Large intestine (tissue), 12 donors: ENCODE measurements at places on chromosomes 7 and 10. TPM values are rescaled to one million over a fixed set of nuclear protein-coding genes. Genes with fewer than 3 reads are reported as not detected.
A peak's percentile ranks its signal among the peaks of the same experiment; 100 is the strongest.

Gene LHFPL3
- polyA plus RNA-seq, result 8.4 TPM

Gene CACNB2
- 8.2 TPM for polyA plus RNA-seq

GRCh38 chr7:5599543-5600200 lies 176.0 kb upstream of the TNRC18 start:
- no peak overlapping the region for H3K4me3 ChIP-seq
- H3K36me3 ChIP-seq, result peaks cover 13% of the 10 kb centered on the region
- DNase-seq, result no peak
- H3K27ac ChIP-seq, result no peak overlapping the region

- H3K4me1 ChIP-seq, result no peaks in the 10 kb centered on the region
- DNase-seq, result no peak
- H3K27me3 ChIP-seq, result peaks cover 9% of the 10 kb centered on the region
- no peak overlapping the region for H3K27ac ChIP-seq
- no peak overlapping the region for H3K4me3 ChIP-seq
Observed at GRCh38 chr7:106968160-106968559, 76.3 kb upstream of the PRKAR2B start.

DNA sequence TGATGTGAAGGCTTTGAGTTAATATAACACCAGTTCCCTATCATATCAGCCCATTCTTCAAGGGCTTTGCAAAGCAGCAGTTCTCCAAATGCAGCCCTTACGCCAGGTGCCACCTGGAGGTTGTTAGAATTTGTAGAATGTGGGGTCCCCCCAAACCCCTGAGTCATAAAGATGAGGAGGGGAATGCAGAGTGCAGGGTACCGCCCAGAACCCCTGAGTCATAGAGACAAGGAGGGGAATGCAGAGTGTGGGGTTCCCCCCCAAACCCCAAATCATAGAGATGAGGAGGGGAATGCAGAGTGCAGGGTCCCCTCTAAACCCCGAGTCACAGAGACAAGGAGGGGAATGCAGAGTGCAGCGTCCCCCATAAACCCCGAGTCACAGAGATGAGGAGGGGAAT lies 605.8 kb downstream of the PTPRN2 start:
- DNase-seq, result no peak
- no peaks in the 10 kb centered on the region for H3K27me3 ChIP-seq
- no peaks in the 10 kb centered on the region for H3K4me1 ChIP-seq
- no peak overlapping the region for H3K27ac ChIP-seq
- H3K36me3 ChIP-seq, result no peaks in the 10 kb centered on the region
- no peak overlapping the region for H3K4me3 ChIP-seq

DNA sequence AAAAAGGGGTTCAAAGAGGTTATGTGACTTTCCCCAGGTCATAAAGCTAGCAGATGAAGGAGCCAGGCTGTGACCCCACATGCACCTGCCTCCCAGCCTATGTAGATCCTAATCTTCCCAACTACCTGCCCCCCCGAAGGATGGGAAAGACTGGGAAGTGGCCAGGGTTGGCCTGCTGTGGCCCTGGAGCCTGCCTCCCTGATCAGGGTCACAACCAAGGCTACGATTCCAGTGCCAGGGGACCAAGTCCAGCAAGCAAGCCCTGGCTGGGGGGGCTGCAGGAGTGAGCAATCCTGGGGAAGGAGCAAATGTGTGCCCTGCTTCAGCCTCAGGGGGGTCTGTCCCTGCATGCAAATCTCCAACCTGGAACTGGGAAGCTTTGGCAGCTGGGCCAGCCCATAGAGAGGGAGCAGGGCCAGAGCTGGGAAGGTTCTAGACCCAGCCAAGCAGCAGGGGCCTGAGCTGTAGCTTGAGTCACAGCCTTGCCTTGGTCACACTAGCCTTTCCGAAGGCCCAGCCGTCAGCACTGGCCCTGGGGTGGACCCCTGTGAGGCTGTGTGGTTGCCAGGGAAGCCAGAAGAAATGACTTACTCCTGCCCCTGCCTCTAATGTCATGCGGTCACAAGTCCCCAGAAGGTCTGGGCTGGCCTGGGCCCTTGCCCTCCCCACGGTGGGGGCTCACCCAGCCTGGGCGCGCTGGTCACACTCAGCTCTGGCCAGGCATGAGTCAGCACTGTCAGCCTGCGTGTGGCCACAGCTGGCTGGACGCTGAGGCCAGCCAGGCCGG lies 96.4 kb upstream of the ZMIZ1 start:
- DNase-seq, result peak; percentile 50
- H3K36me3 ChIP-seq, result no peaks in the 10 kb centered on the region
- peaks cover 24% of the 10 kb centered on the region for H3K4me1 ChIP-seq
- H3K4me3 ChIP-seq, result no peak overlapping the region
- H3K27me3 ChIP-seq, result no peaks in the 10 kb centered on the region

GRCh38 chr7:150784120-150784736 lies 15.9 kb downstream of the TMEM176B start:
- H3K36me3 ChIP-seq, result peaks cover 5% of the 10 kb centered on the region
- DNase-seq, result peak; percentile 90
- H3K27ac ChIP-seq, result peak overlapping the region; percentile 83
- H3K4me1 ChIP-seq, result peaks cover 30% of the 10 kb centered on the region
- no peak overlapping the region for H3K4me3 ChIP-seq
